Inflammatory macrophage (primary cell): ENCODE measurements at places on chromosomes 12 and 14.

- no peak for DNase-seq
Observed at GRCh38 chr14:91889477-91890211, 22.3 kb upstream of the TC2N start.

GRCh38 chr12:15982471-15982870, 71.3 kb downstream of the DERA start:
- DNase-seq = no peak

- DNase-seq = no peak
Observed at GRCh38 chr12:126447346-126447745, 1382.1 kb downstream of the AACS start.

DNA sequence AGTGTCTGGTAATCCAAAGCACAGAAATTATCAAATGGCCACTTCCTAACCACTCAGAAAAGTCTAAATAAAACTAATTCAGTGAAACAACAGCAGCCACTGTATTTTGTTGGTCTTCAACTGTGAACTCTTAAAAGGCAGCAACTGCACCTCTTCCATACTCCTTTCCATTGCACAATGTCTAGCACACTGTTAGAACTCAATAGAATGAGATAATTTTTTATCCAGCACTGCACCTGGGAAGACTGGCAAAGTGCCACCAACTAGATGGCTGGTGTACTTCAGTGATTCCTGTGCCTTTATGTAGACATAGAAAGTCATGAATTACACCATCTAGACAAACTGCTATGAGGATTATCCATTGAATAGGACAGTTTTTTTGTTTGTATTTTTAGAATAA, 26.2 kb downstream of the LGR5 start:
- no peak for DNase-seq

DNA sequence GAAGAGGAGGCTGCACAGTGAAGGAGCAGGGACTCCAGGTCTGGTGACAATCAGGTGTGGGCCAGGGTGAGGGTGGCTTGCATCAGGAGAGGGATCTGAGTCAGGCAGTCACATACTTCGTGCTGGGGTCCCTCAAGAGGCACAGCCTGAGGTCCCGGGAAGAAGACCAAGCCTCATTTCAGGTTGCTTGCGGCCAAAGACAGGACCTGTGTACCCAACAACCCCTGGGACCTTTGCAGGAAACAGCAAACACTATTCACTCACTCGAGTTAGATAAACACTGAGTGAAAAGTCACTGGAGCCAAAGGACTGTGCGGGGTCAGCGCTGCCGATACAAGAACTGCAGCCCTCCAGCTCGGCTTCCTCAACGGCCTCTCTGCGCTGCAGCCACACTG, 104.4 kb downstream of the SINHCAF start:
- DNase-seq = no peak

DNA sequence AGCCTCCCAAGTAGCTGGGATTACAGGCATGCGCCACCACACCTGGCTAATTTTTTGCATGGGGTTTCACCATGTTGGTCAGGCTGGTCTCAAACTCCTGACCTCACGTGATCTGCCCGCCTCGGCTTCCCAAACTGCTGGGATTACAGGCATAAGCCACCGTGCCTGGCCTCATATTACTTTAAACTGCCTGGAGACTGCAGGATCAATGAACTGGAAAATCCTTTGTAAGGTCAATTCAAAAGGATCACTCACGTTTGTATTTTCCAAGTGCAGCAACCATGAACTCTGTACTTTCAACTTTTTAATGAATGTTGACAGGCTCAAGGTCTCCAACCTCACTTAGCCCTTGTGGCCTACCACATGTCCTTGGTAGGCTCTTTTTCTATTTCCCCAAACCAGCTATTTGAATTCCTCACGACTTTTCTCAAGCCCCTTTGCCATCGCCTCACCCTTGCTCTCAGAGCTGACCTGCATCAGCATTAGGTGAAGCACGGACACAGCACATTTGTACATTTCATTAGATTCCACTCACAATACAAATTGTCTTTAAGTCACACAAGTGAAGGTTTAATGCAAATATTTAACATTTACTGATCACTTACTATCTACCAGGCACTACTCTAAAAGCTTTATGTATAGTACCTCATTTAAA, 42.2 kb upstream of the GCH1 start:
- no peak for DNase-seq

DNA sequence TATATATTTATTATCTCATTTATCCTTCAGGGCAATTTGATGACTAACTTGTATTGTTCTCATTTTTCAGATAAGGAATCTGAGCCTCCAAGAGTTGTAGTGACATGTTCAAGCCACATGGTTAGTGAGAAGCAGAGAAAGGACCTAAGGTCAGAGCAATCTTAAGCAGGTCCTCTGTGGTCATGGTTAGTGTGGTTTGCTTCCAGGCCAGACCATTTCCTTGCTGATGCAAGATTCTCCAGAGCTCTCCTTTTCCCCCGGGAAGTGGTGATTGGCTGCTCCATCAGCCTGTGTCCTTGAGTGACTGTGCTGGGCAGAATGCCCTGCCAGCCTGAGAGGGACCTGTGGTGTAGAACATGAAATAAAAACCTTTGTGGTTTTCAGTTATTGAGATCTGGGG, 141.3 kb downstream of the KTN1 start:
- no peak for DNase-seq

- DNase-seq = peak; percentile 13
Observed at GRCh38 chr14:85464135-85464895, 65.6 kb upstream of the FLRT2 start.

GRCh38 chr12:40104461-40105264, 1.2 kb downstream of the SLC2A13 start:
- DNase-seq = no peak

DNA sequence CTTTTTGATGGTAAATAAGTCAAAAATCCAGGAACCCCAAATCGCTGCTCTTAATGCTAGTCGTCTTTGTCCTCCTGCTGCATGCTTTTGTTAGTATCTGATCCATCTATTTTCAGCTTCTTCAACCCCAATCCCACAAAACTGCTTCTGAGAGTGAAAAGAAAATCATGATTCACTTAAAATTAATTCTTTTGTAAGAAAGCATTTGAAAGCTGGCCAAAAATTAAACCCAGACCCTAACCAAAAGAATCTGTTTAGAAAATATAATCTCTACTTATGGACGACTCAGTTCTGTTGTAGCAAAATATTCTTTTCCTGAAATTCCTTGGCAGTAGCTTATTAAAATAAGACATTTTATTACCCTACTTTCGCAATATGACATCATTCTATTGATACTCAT, 443.6 kb upstream of the SYT1 start:
- no peak for DNase-seq

DNA sequence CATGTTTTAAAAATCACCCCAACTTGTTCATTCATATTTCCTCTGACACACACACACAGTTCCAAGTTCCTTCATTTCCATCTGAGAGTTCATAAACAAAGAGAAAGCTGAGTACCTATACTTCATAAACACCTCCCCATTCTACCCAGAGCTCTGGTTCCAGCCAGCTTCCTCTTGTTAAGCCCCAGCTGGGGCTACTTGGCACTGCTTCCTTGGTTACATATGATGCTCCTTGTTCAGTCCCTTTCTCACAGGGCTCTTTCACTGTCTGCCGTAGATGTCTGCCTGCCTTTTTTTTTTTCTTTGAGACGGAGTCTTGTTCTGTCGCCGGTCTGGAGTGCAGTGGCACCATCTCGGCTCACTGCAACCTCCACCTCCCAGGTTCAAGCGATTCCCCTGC, 77.5 kb downstream of the COX16 start:
- DNase-seq = no peak

DNA sequence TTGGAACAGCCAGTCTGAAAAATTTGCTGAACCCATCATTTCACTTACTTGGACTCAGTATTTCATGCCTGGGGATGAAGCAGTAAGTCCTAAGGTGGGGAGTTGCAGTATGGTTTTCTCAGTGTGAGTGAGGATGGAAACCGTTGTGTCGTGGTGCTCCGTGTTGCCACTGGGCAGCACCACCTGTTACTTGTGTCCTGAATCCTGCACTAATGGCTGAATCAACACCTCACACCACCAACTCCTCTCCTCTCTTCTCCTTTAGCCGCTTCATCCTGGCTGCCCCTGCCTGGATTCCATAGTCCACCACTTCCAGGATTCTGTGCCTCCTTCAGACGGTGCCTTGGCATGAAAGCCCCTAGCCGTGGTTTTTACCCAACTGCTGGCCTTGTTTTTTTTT, 3.0 kb upstream of the EP400 start:
- no peak for DNase-seq

DNA sequence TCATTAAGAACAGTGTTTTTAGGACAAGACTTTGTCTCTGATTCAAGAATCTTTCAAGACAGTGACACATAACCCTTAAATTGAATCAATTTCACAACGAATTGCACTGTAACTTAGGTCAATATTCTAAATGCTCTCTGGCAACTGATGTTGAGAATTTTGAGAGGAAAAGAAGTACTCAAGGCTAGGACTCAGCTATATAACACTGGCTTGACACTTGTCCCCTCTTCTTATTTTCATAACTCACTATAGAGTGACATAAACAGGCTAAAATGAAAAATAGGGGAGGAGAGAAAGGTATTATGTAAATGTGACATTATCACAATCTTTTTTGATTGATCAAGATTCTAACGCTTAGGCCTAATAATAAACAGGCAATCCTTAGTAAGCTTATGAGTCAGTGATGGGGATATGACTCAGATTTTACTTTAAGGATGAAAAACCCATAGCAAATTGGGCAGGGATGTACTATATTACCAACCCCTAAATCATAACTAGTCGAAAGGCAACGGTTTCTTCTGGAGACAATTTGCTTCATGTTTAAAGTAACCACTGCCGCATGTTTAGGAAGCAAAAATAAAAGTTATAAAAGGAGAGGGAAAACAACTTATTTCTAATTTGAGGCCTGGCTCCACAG, 10.9 kb downstream of the BTG1 start:
- peak; percentile 28 for DNase-seq

- DNase-seq = no peak
Observed at GRCh38 chr12:122523846-122524718, 2.7 kb downstream of the RSRC2 start.
